ENCODE measurements at places on chromosomes 1 and 21.

- DNase-seq = no peak
These were observed 306.7 kb downstream of the NPHP4 start for GRCh38 chr1:5685446-5686040.

DNA sequence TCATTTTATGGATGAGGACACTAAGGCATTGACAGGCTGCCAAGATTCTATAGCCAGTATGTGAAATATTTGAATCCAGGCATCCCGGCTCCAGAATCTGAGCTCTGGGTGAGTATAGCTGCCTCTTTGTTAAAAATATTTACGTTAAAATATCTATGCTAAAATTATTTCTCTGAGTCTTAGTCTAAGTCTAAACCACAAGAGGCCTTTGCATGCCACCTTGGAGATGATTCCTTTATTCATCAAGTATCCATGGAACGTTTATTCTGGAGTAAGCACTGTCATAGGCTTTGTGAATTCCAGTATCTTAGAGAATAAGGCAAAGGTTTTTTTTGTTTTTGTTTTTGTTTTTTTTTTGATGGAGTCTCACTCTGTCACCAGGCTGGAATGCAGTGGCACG, 116.4 kb downstream of the GREM2 start:
- DNase-seq = no peak

GRCh38 chr1:31122101-31122735, 56.7 kb upstream of the PUM1 start:
- no peak for DNase-seq

DNA sequence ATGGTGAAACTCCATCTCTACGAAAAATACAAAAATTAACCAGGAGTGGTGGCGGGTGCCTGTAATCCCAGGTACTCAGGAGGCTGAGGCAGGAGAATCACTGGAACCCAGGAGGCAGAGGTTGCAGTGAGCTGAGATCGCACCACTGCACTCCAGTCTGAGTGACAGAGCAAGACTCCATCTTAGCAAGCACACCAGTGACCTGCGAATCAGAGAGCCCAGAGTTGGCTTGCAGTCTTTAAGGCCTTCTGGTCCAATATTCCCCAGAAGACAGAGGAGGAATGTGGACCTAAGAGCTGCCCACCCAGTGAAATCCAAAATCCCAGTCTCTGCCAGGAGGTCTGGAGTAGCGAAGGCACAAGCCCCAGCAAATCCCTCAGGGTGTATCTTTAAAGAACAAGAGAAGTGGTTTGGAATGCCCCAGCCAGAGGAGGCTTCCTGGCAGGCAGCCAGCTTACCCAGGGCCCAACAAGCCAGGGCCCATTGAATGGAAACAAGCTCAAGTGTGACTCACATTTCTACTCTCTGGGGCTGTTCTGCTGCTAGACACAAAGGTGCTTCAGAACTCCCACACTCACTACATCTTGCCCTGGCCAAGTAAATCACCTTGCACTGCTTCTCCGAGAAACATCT, 23.9 kb downstream of the GPR161 start:
- DNase-seq = no peak

- no peak for DNase-seq
These were observed 49.7 kb upstream of the GFI1 start for GRCh38 chr1:92536211-92536979.

GRCh38 chr1:162412002-162412401, at the start of gene SH2D1B:
TSS of gene SH2D1B (minus strand) at chr1:162412136. CDS start at chr1:162412016, 120 bp downstream.
- no peak for DNase-seq

DNA sequence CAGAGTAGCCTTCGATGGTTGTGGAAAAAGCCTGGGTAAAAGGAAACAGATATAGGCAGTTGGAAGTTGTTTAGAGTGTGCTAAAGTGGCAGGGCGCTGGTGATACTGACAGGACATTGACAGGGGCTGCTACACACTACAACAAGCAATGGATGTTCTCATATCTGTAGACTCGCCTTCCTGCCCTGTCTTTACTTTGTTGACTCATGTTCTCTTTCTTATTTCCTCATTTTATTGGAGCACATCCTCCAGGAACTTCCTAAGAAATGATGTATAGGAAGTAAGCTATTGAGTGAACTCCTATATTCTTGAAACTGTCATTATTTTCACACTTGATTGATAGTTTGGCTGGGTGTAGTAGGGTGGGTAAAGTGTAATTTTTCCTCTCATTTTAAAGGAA, 51.0 kb downstream of the C4BPA start:
- no peak for DNase-seq

GRCh38 chr1:27835046-27835445, 4.5 kb downstream of the PPP1R8 start:
- DNase-seq = no peak

GRCh38 chr1:89260566-89261255, 11.9 kb downstream of the GBP5 start:
- peak; percentile 20 for DNase-seq

DNA sequence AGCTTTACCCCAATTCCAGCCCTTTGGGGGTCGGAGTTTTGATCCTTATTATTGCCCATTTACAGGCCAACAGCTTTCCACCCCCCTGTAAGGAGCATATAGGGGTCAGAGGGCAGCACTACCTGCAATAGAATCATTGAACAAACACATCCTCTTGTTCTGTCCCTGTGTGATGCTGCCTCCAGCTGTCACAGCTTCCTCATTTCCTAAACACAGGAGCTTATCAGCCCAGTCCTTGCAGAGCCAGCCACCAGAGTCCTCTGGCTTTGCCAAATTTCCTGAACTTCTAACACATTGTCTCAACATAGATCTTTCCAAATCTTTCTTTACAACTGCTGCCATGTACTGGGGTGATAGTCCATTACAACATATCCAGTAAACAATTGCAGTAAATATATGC, 32.8 kb upstream of the PTBP2 start:
- DNase-seq = peak; percentile 4

DNA sequence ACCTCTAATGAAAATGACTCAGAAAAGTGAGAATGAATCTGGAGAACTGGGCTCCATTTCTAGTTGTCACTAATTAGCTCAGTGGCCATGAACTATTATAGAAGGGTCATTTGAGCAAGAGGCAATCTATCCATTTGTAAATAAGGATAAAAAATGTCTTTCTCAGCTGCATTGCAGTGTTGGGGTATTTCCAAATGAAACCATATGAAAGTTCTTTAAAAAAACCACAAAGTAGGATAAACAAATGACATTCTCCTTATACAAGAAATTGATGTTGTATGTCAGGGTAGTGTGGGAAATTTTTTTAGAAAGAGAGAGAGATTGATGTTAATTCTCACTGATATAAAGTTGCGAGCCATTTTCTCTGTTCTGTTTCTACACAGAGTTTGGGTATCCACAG, 26.0 kb downstream of the FMO3 start:
- no peak for DNase-seq

Data from hippocampal formation (tissue), 2 donors.